ENCODE measurements at places on chromosomes 7 and 10.

DNA sequence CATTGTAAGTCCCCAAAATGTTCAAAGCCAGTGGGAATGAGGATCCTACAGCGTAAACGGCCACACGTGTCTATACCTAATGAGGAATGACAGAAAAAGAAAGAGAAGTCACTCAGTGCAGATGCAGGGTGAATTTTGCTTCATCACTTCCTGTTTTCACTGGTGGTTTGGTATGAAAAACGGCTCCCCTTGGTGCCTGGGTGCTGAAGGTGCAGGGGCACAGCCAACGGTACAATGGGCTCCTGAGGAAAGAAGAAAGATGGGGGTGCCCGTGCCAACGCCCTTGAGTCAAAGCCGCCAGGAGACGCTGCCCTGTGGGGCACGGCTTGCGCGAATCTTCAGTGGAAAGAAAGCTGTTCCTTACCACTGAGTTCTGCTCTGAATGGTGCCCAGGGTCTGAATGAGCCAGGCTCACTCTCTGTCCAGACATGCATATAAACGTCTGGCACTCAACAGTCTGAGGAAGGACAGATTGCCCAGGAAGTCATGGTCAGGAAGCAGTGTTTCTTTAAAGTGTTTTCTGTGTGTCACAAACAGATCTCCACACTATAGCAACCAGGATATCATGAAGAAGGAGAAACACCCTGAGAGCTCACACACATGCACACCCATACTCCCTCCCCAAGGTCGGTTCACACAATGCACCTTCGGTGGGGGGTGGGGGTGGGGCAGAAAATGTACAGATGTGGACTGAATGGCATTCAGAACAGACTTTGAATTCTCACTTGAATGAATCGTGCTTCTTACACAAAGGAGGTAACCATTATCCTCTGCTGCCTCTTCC lies 105.8 kb downstream of the ELMO1 start:
- DNase-seq: no peak

DNA sequence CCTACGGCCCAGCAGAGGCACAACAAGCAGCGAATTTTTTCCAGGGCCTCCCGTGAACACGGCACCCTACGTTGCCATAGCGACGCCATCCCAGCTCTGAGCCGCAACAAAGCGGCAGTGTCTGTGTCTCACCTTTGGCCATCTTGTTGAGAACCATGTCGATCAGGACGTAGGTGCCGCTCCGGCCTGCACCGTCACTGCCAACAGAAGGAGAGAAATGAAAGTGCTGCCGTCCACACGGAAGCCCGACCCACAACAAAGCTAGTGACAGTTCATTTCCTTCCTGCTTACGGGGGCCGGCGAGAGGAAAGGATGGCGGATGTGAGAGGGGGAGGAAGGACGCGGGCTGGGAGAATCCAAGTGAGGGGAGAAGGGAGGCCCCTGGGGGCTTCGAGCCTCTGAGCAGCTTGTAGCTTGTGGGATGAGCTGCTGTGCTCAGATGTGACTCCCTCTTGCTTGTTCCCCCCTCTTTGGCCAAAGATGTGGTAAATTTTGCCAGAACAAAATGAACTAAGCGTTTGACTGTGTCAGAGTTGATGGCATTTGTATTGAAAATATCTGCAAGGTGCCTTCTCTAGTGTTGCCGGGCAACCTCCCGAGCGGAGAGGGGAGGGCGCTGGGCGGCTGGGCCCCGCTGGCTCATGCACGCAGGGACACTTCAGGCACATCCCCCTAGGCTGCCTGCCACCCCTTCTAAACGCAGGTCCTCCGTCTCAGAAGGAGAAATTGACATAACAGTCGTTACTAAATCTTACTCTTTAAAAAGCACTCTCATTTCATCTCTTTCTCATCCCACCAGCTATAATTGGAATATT lies 232.2 kb downstream of the DNAJB6 start:
- DNase-seq: no peak

DNA sequence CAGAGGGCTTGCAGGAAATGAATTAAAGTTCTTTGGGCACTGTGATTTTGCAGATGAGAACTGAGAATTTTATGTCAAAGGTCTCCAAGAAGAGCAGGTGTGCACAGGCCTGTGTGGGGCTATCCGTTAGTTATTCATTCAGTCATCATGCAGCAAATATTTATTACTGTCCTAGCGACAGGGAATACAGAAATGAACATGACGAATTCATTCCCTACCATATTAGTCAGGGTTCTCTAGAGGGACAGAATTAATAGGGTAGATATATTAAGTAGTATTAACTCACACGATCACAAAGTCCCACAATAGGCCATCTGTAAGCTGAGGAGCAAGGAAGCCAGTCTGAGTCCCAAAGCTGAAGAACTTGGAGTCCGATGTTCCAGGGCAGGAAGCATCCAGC lies 2.9 kb upstream of the MMP21 start:
- DNase-seq: no peak

DNA sequence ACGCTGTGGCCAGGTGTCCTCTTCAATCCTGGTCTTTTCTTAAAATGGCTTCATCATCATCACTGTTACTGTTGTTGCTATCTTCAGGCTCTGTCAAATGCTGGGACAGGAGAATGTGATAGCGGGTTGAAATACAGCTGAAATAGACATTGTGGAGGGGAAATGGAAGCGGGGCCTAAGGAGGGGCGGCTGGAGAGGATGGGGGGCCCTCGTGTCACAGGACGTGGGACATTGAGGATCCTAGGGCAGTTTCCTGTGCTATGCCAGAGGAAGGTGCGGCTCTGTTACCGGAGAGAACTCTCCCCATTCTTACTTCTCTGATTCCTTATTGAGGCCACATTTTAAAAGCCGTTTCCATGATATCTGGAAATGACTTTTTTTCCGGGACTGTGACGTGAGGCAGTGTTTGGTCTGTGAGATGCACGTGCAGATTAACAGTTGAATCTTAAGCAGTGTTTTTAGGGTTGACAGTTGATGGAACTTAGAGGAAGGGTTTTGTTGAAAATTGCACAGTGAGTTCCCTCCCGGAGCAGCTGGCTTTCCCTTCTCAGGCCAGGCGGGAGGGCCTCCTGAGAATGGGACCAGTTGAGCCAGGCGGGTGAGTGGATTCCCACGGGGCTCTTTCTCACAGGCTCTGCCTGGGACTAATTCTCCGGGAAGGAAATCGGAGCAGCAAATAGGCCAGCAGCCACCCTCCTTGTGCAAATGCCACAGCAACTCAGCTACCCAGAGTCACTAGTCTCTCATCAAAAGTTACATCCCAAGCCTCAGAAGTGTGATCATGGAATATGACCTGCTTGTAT lies 125.2 kb downstream of the TACC2 start:
- no peak for DNase-seq

GRCh38 chr7:153440715-153441114 lies 611.5 kb upstream of the DPP6 start:
- DNase-seq: no peak

GRCh38 chr7:17564678-17565212 lies 266.3 kb downstream of the AHR start:
- DNase-seq: no peak

GRCh38 chr10:73905256-73906020 lies 5.5 kb upstream of the PLAU start:
- DNase-seq: no peak

GRCh38 chr10:76552091-76552873 lies 1085.3 kb downstream of the KCNMA1 start:
- DNase-seq: no peak

DNA sequence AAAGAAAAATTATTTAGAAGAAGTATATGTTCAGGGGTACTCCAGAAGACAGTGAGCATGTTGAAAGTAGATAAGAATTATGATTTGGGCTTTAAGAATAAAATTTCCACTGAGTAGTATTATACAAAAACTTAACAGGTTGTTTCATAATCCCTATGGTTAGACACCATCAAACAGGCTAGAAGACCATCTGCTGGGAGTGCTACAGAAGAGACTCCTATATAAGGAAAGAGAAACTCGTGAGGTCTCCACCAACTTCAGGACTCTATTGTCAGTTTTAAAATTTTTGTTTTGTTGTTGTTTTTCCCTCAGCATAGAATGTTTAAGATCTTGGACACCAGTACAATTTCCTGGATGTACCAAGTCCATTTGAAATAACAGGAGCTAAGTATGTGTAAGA lies 13.1 kb downstream of the DNAJC1 start:
- DNase-seq: no peak

DNA sequence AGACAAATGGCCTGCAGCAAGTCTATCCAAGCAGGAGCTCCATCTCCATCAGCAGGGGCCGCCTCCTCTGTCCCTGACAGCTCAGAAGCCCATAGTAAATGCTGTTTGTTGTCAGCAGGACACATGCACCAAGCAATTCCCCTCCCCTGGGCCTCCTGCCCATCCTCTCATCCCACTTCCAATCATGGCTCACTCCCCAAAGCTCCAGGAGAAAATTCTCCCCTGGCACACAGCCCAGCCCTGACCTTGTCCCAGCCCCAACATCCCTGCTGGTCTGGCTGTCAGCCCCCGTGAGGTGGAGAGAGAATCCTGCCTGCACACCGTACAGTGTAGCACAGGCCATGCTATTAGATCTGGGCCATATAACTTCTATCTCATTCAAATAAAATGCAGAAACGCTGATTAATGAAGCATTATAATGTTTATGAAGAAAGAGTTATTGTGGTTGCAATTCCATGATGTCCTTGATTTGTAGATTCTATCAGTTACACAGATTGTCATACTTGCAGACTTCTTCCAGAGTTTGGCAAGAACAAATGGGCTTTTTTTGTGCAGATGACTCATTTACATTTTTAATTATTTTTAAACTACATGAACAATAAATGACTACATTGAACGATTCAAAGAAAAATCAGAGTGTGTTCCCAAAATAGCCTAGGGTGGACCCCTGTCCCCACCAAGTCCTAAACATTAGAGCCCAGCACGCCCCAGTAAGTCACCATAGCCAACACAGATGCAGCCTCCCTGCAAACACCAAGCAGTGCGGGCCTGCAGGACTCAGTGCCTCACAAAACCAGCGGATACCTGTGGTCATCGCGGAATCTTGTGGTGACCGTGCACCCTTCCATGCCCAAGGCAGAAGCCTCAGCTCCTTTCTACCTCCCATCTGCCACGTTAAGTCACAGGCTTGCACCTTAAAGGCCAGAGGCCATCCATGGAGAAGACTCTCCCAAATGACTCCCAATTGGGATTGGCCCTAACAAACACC lies 70.1 kb downstream of the COBL start:
- peak; percentile 37 for DNase-seq

GRCh38 chr7:12322284-12322902 lies 81.3 kb downstream of the VWDE start:
- no peak for DNase-seq

- no peak for DNase-seq
Measured at GRCh38 chr10:72053690-72054089, 34.7 kb downstream of the SPOCK2 start.

GRCh38 chr10:113443141-113443925 lies 109.5 kb upstream of the HABP2 start:
- peak; percentile 20 for DNase-seq

- no peak for DNase-seq
Measured at GRCh38 chr10:110802551-110803238, 69.0 kb upstream of the PDCD4 start.

DNA sequence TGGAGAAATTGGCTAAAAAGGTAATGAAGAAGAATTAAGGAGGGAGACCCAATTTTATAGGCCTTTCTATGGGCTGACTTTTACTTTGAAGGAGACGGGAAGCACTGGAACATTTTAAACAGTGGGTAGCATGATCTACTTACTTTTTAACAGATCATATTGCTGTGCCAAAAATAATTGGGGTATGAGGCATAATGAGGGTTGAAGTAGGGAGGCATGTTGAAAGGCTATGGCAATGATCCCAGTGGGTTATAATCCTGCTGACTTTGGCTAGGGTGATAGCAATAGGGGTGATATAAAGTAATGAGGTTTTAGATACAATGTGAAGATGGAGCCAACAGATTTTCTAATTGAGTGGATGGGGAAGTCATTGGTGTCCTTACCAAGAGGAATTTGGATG lies 73.2 kb downstream of the GPR37 start:
- DNase-seq: no peak

DNA sequence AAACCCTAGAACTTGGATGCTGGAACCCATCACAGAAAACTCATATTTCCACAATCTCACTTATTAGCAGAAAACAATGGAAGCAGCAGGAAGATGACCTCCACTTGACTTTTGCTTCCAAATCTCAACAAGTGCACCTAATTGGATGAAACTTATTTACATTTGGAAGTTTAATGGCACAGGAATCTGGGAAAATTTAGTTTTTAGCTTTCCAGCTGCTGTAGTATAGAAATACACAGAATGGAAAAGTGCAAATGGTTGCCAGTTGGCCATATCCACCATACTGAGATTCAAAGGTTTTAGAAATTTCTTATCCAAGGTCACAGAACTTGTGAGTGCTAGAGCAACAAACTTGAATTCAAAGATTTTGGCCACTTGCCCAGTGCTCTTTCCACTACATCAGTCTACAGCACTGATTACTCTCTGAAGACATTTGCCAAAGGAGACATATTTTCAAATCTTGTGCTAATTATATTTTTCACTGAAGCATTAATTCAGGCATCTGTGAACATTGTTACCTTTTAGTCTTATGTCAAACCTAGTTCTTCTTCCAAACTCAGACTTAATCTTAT lies 9.3 kb upstream of the AHR start:
- DNase-seq: no peak

- DNase-seq: no peak
Measured at GRCh38 chr10:91694170-91694794, 61.4 kb upstream of the PPP1R3C start.

- no peak for DNase-seq
Measured at GRCh38 chr10:124537891-124538290, 76.3 kb downstream of the LHPP start.

DNA sequence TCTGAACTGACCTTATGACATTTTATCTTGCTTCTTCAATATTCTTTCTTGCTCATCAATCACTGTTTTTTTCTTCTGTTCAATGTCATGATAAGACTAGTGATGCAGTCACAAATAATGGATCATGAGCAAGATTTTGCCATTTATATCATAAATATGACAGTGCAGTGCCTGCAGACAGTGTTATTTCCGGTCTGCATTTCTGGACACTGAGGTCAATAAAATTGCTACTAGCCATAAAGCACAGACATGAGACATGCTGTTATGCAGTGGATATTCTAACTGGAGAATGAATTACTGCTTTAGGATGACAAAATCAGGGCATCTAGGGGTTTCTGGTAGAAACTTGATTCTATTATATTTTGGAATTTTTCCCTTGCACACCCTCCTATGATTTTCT lies 1509.7 kb upstream of the LRRTM3 start:
- DNase-seq: no peak

Data from type B pancreatic cell (in vitro differentiated cells).